T-cell (primary cell): ENCODE measurements at places on chromosomes 16 and 17.
A peak's percentile ranks its signal among the peaks of the same experiment; 100 is the strongest.

DNA sequence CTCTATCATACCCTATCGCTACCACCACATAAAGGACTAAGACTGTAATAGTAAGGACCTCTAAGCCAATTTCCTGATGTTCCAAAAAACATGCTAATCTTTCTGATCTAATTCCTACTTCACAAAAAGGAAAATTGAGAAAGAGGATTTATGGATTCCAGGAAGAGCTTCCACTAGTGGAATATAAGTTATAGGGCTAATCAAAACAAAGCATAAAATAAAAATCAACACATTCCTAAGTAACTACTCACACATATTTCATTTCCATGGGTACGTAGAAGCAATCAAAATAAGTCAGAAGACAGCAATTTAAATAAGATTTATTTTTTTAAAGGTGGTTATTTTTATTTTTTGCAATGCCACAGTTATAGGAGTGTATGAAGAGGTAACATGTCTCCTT lies 12.4 kb downstream of the CCDC43 start:
- no peak for DNase-seq

- peak; percentile 2 for DNase-seq
Measured at GRCh38 chr16:13866073-13866472, 53.9 kb upstream of the ERCC4 start.

- DNase-seq, result peak; percentile 38
Measured at GRCh38 chr17:35795007-35795870, at the start of gene MMP28. TSS of gene MMP28 (minus strand) at chr17:35795641. CDS start at chr17:35795377, 264 bp downstream.

GRCh38 chr17:53794875-53795274 lies 27.9 kb upstream of the KIF2B start:
- no peak for DNase-seq

GRCh38 chr17:30982855-30983254 lies 12.0 kb downstream of the RNF135 start:
- DNase-seq, result no peak

- DNase-seq, result no peak
Measured at GRCh38 chr17:36930583-36930900, 6.7 kb upstream of the LHX1 start.

- no peak for DNase-seq
Measured at GRCh38 chr17:82808921-82809905, 30.6 kb downstream of the ZNF750 start.

GRCh38 chr17:21201298-21201595 lies 12.7 kb downstream of the TMEM11 start:
- no peak for DNase-seq

DNA sequence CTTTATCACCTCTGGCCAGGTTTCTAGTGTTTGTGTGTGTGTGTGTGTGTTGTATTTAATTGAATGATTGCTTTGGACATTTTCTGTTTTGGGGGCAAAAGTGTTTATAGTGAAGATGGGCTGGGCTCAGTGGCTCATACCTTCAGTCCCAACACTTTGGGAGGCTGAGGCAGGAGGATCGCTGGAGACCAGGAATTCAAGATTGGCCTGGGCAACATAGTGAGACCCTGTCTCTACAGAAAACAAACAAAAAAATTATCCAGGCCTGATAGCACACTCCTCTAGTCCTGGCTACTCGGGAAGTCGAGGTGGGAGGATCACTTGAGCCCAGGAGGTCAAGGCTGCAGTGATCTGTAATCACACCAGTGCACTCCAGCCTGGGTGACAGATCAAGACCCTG lies 37.5 kb downstream of the RPA1 start:
- DNase-seq, result no peak

- DNase-seq, result no peak
Measured at GRCh38 chr16:58333985-58334384, 39.2 kb upstream of the PRSS54 start.

DNA sequence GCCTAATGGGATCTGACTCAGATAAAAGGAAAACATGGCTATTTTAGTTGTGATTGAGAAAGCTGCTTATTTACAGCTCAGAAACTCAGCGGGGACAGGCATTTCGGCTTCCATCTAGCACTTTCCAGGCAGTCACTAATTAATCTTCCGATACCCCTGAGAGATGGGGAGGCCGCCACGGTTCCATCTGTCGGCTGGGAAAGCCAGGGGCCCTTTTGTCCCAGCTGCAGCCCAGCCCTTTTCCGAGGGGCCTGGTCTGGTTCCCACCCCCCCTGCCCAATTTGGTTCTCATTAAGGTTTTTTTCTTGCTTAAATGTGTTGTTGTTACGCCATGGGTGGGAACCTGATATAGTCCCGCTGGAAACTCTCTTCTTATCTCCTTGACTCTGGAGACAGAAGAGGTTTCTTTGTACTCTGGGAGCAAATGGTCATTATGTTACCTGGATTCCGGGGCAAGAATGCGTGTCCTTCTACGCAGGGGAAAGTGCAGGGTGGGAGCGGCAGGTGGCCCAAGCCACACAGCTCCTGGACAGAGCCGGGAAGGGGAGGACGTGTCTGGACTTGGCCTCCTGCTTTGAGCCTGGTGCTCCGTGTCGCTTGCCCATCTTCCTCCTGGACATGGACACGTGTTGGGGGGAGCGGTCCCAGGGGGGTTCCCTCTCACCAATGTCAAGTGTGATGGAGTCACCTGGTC lies 50.9 kb upstream of the GSE1 start:
- DNase-seq, result no peak

GRCh38 chr17:48577946-48578615 lies at the start of gene HOXB4:
TSS of gene HOXB4 (minus strand) at chr17:48578350. CDS start at chr17:48578319, 31 bp downstream.
- peak; percentile 61 for DNase-seq

GRCh38 chr16:49148410-49148809 lies 133.2 kb downstream of the CBLN1 start:
- no peak for DNase-seq

DNA sequence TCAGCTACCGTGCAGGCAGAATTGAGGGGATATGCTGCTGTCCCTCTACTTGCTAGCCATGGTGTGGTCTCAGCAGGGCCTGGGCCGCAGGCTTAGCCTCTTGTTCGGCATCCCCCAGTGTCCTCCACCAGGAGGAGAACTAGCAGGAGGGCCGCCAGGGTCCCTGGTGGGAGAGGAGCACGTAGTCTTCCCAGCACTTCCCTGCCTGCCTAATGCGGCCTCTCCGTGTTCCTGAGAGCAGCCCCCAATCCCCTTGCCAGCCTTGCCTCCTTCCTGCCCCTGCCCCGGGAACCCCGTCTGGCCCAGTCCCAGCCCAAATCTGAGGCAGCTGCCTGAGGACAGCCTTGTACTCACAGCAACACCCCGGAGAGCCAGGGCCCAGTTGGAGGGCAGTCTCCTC lies 38.1 kb downstream of the PLD6 start:
- DNase-seq, result no peak

DNA sequence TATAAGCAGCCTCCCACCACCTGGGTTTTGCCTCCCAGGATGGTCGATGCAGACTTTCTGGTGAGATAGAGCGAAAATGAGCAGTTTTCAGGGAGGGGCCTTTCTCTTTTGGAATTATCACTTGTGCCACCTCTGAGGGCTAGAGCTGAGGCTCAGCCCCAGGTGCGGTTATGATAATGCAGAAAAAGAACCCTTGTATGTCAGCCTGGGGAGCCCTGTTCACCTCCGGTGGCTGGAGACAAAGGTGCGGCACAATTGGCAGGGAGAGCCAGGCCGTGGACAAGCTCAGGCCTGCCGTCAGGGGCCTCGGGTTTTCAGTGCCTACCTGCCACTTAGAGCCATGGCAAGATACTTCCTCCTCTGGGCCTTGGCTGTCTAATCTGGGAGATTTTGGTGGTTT lies 4.4 kb downstream of the SCPEP1 start:
- DNase-seq, result no peak

DNA sequence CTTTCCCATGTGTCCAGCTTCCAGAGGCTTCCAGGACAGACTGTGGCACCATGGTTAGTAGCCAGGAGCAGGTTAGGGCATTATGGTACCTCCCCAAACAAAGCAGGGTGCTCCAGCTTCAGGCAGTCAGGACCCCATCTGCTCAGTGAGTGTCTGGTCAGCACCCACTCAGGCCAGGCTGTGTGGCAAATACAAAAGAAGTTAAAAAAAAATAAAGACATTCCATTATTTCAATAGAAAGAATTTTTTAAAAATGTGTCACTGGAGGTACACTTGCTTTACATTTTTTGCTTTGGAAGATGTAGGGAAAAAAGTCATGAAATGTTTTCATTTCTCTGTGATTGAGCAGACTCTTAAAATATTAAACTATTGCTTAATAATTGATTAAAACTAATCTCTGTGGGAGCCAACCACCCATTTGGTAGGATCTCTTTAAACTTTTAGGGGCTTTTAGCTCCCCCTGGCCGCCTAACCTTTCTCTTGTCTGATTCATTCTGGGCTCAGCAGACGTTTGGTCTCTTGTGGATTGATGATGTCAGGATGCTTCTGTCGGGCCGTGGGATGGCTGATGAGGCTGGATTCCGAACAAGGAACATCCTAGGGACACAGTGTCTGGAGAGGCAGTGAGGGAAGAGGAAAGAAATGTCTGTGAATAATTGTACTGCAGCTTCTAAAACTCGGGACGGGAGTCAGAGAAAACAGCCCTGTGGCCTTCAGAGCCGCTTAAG lies 28.4 kb upstream of the NPTX1 start:
- DNase-seq, result no peak

DNA sequence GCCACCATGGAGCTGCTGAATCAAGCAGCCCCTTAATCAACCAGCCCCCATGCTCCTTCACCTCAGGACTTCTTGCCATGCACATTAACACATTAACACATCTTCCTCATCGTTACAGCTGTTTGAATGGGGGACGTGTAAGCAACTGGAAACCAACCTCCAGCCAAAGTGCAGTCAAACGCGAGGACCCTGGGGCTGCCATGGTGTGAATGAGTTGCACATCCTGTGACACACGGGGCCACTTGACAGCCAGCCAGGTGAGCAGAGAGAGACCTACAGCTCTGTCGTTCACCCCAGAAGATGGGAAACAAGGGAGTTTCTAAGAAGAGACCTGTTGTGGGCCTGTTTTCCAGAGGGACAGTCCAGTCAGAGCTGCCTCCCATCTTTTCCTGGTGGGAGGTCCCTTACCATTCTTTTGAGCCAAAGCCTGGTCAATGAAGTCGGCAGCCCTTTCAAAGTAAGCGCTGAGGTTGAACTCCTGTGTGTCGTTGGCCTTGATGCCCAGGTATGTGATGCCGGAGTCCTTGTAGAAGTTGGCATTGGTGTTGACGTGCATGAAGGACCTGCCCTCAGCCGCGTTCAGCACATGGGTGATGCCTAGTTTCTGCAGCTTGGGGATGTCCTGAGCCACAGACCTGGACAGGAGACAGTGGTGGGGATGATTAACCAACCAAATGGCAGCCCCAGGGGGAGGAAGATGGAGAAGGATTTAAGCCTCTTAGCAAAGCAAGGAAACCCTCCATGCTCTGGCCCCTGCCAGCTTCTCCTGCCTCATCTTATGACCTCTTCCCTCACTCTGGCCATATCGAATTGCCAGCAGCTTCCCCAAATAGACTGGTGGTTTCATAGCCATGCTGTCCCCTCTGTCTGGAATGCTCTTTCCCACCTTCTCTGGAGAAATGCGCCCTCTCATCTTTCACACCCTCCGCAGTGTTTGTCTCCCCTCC lies 4.2 kb downstream of the DUSP3 start:
- no peak for DNase-seq

GRCh38 chr17:59160157-59161025 lies 4.8 kb downstream of the PRR11 start:
- no peak for DNase-seq

DNA sequence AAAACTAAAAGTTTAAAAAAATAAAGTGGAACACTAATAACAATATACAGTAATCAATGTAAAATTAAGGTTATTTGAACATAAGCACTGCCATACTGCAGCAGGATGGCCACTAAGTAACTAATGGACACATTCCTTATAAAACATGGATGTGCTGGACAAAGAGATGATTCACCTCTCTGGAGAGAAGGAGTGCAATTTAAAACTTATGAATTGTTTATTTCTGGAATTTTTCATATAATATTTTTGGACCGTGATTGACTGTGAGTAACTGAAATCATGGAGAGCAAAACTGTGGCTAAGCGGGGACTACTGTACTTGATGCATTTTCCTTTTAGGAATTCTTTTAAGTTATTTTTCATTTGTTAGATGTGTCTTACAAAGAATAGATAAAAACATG lies 21.8 kb downstream of the CBFB start:
- DNase-seq, result no peak

GRCh38 chr17:29546830-29547229 lies 20.0 kb downstream of the ABHD15 start:
- no peak for DNase-seq

DNA sequence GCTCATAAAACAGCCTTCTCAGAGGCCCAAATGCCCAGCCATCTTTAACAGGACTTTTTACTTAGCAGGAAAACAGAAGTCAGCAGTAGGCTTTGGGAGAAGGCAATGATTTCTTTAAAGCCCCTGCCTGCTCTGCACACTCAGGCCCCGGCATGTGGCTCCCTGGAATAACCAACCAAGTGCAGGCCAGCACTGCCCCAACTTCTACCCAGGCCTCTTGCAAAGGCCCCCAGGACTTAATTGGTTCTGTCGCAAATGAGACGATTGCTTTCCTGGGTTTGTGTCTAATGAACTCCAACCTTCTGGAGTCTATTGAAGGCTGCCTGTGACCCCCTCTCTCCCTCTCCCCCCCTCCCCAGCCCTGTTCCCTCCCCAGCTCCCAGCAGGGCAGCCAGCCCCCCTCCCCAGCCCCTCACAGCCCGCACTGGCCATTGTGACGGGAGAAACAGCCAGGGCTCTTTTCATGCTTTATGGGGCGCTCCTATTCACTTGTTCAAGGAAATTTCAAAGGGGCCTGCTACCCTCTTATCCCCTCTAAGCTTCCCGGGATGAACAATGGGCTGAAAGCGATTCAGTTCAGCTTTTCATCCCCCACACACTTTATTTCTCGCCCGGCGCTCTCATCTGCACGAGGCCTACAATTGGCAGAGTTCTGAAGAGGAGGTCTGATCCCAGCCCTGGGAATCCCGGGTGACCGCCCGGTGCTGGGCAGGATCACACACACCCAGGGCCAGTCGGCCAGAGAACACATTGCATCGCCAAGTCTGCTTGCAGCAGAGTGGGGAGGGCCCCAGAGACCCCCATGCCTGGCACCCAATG lies 15.5 kb downstream of the AXIN2 start:
- no peak for DNase-seq

GRCh38 chr17:56638591-56639051 lies 45.1 kb downstream of the NOG start:
- DNase-seq, result no peak

GRCh38 chr17:43360376-43360738 lies 38.4 kb upstream of the ARL4D start:
- DNase-seq, result peak; percentile 49

GRCh38 chr16:57477531-57478202 lies 8.6 kb downstream of the DOK4 start:
- DNase-seq, result no peak

DNA sequence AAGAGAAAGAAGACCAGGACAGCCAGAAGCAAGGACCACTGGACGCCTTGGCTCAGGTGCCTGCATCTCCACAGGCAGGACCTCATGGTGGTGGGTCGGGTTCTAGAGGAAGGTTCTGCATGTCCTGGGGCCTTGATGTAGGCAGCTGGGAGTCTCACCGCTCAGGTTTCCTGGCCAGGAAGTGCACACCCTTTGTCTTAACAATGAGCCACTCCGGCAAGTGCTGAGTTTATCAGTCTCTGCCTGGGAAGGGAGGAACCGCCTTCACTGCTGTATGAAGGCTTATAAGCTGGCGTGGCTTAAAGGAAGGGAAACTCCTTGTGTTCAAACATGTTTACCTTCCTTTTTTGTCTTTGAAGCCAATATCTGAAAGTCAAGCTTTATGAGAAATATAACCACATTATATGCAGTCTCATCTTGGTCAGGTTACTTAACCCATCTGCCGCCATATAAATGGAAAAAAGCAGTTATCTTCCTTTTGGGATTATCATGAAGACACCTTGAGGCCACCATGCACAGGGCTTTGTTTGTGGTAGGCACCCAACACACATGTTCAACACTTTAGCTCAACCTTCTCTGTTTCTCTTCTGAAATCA lies at the start of gene ST6GALNAC1:
Gene ST6GALNAC1, minus strand, starts transcription at position 205 of the 596 bp plus-strand sequence. Its CDS starts 119 bp downstream, at position 86.
- peak; percentile 22 for DNase-seq

- DNase-seq, result no peak
Measured at GRCh38 chr16:24936151-24936550, 79.0 kb downstream of the ARHGAP17 start.
